ENCODE measurements at places on chromosomes 13 and 19. TPM values are rescaled to one million over a fixed set of nuclear protein-coding genes. Genes with fewer than 3 reads are reported as not detected.

RFXAP gene
- 5.0 TPM for polyA plus RNA-seq

CRX gene
- polyA plus RNA-seq, result not detected

PDE4C gene
- 0.61 TPM for polyA plus RNA-seq

NDUFA11 gene
- 345 TPM for polyA plus RNA-seq

DZIP1 gene
- 2.9 TPM for polyA plus RNA-seq

CYP2F1 gene
- polyA plus RNA-seq, result not detected

CPB2 gene
- not detected for polyA plus RNA-seq

NRTN gene
- polyA plus RNA-seq, result not detected

GPR108 gene
- polyA plus RNA-seq, result 66.9 TPM

GIPR gene
- 1.7 TPM for polyA plus RNA-seq

TGFBR3L gene
- not detected for polyA plus RNA-seq

CASP14 gene
- polyA plus RNA-seq, result not detected

FCHO1 gene
- 15.3 TPM for polyA plus RNA-seq

ZSCAN1 gene
- not detected for polyA plus RNA-seq

SLC7A9 gene
- polyA plus RNA-seq, result 0.44 TPM

FAM174C gene
- 88.6 TPM for polyA plus RNA-seq

IGLON5 gene
- not detected for polyA plus RNA-seq

PRR22 gene
- polyA plus RNA-seq, result 4.9 TPM

FCAR gene
- polyA plus RNA-seq, result 3.7 TPM

CYP4F3 gene
- 0.03 TPM for polyA plus RNA-seq

ZNF492 gene
- polyA plus RNA-seq, result 0.33 TPM

CYP2A7 gene
- polyA plus RNA-seq, result not detected

IL12RB1 gene
- polyA plus RNA-seq, result 21.5 TPM

TRPC4 gene
- not detected for polyA plus RNA-seq

NPAS1 gene
- 3.9 TPM for polyA plus RNA-seq

DAND5 gene
- not detected for polyA plus RNA-seq

TEAD2 gene
- polyA plus RNA-seq, result 5.8 TPM

JSRP1 gene
- polyA plus RNA-seq, result 2.8 TPM

ZNF296 gene
- polyA plus RNA-seq, result 8.8 TPM

CEACAM3 gene
- polyA plus RNA-seq, result 1.6 TPM

TRIM28 gene
- polyA plus RNA-seq, result 233 TPM

ERFL gene
- polyA plus RNA-seq, result 2.2 TPM

FOXA3 gene
- polyA plus RNA-seq, result 0.16 TPM

NLRP9 gene
- polyA plus RNA-seq, result not detected

DNM2 gene
- 57.1 TPM for polyA plus RNA-seq

KIR2DL4 gene
- 0.63 TPM for polyA plus RNA-seq

PEAK3 gene
- polyA plus RNA-seq, result 0.30 TPM

TBC1D4 gene
- 12.2 TPM for polyA plus RNA-seq

GGACT gene
- polyA plus RNA-seq, result 2.9 TPM

IL11 gene
- not detected for polyA plus RNA-seq

ZNF98 gene
- polyA plus RNA-seq, result not detected

ACER1 gene
- 0.19 TPM for polyA plus RNA-seq

ZNF790 gene
- 2.9 TPM for polyA plus RNA-seq

KLK6 gene
- polyA plus RNA-seq, result 5.8 TPM

TARM1 gene
- not detected for polyA plus RNA-seq

FUT3 gene
- 0.12 TPM for polyA plus RNA-seq

PTPRH gene
- 14.9 TPM for polyA plus RNA-seq

AXL gene
- polyA plus RNA-seq, result 2.3 TPM

IZUMO2 gene
- polyA plus RNA-seq, result not detected

PSMC4 gene
- polyA plus RNA-seq, result 53.2 TPM

ZNF234 gene
- polyA plus RNA-seq, result 2.2 TPM
